ENCODE measurements at places on chromosomes 12 and 14.

DNA sequence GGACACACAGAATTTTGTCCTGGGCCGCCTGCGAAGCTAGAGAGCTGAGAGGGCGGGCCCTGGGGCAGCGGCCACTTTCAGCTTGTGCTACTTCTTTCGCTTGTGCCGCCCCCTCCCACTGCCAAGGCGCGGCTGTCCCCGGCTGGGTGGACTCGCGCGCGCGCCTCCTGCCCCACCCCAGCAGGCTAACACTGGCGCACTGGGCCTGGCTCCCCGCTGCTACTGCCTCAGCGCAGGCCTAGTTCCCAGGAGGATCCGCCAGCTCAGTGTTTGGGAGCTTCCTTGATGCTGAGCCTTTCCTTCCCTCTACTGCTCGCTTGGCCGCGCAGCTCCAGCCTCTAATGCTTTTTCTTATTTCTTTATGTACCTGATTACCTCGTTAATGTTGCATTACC, 27.4 kb upstream of the METAP2 start:
- DNase-seq: no peak

DNA sequence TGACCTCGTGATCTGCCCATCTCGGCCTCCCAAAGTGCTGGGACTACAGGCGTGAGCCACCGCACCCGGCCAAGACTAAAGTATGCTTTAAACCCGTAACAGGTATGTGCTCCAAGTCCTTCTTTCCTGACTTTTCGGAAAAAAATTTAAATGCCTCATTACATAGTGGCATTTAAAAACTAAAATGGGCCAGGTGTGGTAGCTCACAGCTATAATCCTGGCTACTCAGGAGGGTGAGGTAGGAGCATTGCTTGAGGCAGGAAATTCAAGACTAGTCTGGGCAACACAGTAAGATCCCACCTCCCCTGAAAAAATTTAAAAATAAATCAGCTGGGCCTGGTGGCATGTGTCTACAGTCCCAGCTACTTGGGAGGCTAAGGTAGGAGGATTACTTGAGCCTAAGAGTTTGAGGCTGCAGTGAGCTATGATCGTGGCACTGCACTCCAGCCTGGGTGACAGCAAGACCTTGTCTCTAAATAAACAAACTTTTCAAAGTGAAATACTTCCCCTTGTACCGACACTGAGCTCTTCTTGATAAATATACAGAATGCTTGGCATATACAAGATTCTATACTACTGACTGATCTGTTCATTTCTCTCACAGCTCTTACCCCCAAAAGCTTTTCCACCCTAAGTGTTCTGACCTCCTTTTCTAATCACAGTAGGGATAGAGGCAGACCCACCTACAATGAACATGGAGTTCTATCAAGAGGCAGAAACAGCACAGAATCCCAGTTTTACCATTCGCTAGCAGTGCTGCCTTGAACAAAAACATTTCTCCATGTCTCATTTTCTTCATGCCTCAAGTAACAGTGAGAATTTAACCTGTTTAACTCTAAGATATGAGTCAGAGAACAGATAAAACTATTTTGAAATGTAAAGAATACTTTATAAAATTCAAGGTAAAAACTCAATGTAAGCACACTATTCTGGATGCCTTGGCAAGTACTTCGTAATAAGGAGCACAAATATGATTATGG, 7.9 kb downstream of the PPP4R3A start:
- DNase-seq: no peak

DNA sequence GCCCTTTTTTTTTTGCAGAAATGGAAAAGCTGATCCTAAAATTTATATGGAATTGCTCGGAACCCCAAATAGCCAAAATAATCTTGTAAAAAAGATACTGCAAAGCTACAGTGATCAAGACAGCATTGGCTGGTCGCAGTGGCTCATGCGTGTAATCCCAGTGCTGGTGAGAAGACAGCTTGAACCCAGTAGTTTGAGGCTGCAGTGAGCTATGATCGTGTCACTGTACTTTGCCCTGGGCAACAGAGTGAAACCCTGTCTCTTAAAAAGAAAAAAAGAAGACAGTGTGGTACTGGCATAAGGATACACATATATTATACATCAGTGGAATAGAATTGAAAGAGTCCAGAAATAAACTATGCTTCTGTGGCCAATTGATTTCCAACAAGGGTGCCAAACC, 5.4 kb downstream of the ITGB7 start:
- no peak for DNase-seq

- no peak for DNase-seq
These were observed 227.7 kb upstream of the NPAS3 start for GRCh38 chr14:32710731-32711680.

DNA sequence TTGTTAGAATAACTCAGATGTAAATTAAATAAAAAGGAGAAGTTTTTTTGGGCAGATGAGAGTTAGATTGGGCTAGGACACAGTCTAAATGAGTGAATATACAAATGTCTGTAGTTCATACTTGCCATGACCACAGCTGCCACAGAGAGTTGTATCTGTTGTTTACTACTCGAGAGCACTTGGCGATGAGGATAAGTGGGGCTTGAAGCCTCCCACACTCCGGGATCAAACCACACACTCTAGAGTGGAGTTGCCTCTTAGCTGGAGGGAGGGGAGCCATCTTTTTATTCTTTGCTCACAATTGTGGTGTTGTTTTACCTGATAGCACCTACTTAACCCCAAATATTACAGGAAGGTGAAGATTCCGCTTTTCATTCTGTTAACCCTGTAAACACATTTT, 27.5 kb downstream of the BEST3 start:
- no peak for DNase-seq

GRCh38 chr14:89331398-89331797, 85.6 kb downstream of the FOXN3 start:
- no peak for DNase-seq

DNA sequence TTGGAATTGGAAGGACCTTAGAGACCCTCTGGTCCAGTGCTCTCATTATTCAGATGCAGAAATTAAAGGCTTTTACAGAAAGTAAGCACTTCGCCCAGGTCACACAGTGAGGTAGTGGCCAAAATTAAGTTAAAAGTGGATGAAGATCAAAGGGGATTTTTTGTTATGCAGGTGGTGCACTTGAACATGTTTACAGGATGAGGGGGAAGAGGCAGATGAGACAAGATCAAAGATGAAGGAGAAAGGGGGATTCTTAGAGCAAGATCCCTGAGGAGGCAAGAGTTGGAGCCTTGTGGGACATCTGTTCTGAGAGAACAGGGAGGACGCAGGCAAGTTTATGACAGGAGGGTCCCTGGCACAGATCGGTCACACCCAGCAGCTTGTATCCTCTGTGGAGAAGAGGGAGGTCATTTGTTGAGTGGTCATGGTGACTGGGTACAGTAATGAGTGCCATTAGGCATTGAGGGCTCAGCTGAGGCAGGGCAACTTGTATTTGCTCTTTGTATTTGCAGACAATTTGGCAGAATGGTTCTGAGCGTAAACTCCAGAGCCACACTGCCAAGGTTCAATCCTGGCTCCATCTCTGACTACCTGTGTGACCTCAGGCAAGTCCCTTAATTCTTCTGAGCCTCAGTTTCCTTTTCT, 84.0 kb downstream of the BORCS5 start:
- DNase-seq: no peak

GRCh38 chr14:59085207-59085739, 103.2 kb upstream of the DAAM1 start:
- DNase-seq: no peak

- DNase-seq: no peak
These were observed 34.3 kb upstream of the VWF start for GRCh38 chr12:6158749-6159148.

DNA sequence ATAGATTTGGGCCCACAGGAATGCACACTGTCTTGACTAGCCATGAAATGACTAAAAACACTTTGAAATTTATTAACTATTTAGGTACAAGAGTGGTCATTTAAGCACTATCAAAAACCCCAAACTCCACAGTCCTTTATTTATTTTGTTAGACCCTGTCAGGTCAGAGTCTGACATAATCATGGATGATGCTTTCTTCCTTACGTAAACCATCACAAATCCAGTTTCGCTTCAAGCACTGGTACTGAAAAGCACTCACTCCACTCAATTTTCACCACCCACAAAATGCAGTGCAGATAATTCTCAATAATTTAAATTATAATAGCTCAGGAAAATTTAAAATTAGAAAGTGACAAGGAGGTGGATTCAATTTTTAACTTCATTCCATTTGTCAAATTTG, 25.8 kb downstream of the PPP2R5E start:
- no peak for DNase-seq

DNA sequence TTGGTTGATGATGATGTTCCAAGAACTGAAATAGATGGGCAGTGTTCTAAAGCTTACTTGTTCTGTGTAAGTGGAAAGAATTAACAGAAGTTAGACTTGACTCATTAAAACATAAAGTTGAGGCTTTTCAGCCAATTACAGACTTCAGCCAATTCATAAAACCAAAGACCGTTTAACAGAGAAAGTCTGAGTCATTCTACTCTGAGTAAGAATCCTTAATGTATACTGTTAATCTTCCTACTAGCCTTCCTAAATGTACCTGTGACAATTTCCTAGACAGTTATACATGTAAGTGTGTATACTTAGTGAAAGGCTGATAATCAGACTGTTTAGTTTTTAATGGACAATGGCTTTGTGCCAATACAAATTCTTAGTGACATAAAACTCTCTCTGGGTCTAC, 681.0 kb downstream of the RPL10L start:
- no peak for DNase-seq

GRCh38 chr12:56601503-56601902, 28.6 kb downstream of the BAZ2A start:
- no peak for DNase-seq

DNA sequence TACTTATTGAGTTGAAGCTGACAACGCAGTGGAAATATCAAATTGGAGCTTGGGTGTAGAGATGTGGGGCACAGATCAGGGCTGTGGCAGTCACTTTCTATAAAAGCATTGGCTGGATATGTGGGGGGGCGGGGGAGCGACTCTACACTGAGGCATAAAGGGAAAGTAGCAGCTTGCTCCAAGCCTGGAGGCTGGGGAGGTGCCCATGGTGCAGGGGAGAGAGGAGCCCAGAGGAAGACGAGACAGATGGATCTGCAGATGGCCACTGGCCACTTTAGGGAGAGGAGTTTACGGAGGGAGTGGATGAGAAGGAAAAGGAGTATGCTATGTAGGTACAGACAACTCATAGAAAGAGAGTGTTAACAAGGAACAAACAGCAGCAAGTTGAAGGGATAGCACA, 13.5 kb upstream of the NGB start:
- DNase-seq: no peak

- no peak for DNase-seq
These were observed 51.4 kb downstream of the WASHC3 start for GRCh38 chr12:102010265-102010994.

GRCh38 chr14:59358102-59358501, 107.1 kb downstream of the GPR135 start:
- peak; percentile 83 for DNase-seq

DNA sequence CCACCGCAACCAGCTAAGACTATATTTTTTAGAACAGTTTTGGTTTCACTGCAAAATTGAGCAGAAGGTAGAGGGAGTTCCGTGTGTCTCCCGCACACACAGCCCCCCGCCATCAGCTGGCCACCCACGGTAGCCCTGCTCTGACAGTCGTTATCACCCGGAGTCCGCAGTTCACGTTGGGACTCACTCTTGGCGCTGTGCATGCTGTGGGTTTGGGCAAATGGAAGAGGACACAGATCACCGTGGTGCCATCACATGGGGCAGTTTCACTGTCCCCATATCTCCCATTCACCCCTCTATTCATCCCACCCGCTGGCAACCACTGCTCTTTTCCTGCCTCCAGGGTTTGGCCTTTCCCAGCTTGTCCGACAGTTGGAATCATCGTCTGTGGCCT, 31.8 kb upstream of the ULK1 start:
- DNase-seq: no peak

GRCh38 chr12:132550830-132551640, 59.3 kb downstream of the LRCOL1 start:
- no peak for DNase-seq

DNA sequence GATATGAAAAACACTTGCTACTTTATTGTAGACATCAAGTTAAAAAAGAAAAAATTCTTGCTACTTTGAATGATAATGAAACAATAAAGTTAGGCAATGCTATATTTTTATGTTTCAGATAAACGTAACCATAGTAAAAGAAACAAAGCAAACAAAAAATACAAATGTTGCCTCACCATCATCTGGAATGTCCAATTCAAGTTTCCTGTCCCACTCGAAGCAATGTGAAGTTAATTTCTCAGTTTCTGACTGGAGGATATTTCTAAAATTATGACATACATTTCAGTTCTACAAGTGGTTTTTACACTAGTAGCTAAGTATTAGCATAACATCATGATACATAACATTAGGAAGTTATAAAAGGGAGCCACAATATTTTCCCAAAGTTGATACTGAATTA, 20.9 kb downstream of the DLGAP5 start:
- no peak for DNase-seq

DNA sequence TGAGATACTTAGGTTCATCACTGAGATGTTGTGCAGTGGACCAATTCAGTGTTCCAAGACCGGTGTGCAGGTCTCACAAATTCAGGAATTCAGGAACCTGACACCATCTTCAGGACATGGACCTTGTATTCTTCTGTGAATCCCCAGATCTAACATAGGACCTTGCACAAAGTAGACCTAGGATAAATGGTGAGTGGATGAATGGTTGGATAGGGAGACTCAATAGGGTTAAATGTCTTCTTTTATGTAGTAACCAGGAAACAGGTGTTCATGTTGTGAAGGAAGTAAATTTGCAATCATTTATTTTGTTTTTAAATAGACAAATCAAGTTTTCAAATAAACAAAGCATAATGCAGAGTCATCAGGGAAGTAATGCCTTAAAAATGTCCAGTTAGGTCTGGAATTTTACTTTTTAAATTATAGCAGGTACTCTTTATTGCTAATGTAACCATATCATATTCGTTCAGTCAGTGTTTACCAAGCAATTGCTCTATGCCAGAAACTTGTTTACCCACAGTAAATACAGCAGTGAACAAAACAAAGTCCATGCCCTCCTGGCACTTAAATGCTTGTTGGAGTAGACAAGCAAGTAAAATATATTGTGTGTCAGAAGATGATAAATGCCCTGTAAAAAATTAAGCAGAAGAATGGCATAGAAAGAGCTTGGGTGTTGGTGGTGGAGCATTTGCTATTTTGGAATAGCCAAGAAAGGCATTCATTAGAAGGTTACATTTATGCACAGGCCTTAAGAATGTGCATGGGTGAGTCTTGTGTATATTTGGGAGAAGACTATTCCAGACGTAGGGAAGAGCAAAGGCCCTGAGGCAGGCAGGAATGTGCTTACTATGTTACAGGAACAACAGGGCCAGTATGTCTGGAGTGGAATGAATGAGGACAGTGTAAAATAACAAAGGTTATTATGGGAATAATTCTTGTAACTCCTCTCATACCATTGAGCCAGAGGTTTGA, 26.3 kb downstream of the RXYLT1 start:
- DNase-seq: no peak

GRCh38 chr12:95986635-95987570, 9.2 kb downstream of the HAL start:
- peak; percentile 24 for DNase-seq

GRCh38 chr14:32254952-32255679, 52.0 kb upstream of the RNU6-8 start:
- peak; percentile 52 for DNase-seq

DNA sequence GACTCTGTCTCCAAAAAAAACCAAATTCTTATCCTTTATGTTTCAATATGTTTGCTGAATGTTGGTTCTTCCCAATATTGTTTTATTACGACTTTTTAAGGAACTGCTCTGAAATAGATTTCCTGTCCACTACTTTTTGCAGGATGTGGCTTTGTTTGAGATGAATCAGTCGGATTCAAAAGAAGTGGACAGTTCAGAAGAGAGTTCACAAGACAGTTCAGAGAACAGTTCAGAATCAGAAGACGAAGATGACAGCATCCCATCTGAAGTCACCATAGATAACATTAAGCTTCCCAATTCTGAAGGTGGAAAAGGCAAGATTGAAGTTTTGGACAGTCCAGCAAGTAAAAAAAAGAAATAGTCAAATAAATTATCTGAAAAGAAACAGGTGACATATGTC, 8.2 kb downstream of the NOPCHAP1 start:
- no peak for DNase-seq

Measured in AG09319 (cell line).